Epithelial cell of proximal tubule (primary cell): ENCODE measurements at places on chromosomes 11 and 22. TPM values are rescaled to one million over a fixed set of nuclear protein-coding genes. Genes with fewer than 3 reads are reported as not detected.

- DNase-seq = no peak
Observed at GRCh38 chr11:46604796-46605195, 11.0 kb upstream of the AMBRA1 start.

DNA sequence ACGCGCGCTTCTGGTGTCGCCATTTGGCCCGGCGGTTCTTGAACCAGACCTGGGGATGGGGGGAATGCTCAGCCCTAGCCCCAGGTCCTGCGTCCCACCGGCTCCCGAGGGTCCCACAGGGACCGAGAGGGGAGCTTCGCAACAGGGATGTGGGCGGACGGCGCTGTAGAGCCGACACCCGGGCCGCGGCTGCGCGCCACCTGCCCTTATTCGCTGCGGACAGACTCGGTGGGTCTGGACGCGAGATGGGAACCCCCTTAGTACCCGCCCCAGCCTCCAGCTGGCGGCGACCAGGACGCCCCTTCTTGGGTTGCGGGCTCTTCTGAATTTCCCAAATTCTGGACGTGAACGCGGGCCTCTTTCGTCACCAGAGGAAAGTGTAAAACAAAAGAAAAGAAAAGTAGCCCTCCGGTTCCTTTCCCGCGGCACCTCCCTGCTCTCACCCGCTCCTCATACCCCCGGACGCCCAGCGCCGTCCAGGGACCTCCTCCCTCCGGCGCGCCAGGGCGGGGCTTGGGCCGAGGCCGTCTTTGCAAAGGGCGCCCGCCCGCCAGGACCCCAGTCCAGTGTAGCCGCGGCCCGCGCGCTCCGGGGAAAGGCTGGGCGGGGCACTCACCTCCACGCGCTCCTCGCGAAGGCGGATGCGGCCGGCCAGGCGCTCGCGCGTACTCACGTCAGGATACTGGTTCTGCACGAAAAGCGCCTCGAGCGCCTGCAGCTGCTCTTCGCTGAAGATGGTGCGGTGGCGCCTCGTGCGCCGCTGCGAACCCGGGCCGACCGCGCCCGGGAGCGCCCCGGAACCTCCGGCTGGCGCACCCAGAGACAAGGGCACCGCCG, 827 bp downstream of the GSC2 start:
- no peak for DNase-seq

GRCh38 chr22:28670161-28670560, 9.5 kb downstream of the TTC28 start:
- no peak for DNase-seq

GRCh38 chr11:10459029-10459970, 4.2 kb downstream of the AMPD3 start:
- no peak for DNase-seq

EXPH5 gene
- total RNA-seq = 6.8 and 7.8 TPM in 2 replicates

ZDHHC24 gene
- total RNA-seq = 15.0 and 17.8 TPM in 2 replicates
